Kidney epithelial cell (primary cell): ENCODE measurements at places on chromosomes 5 and 9.

DNA sequence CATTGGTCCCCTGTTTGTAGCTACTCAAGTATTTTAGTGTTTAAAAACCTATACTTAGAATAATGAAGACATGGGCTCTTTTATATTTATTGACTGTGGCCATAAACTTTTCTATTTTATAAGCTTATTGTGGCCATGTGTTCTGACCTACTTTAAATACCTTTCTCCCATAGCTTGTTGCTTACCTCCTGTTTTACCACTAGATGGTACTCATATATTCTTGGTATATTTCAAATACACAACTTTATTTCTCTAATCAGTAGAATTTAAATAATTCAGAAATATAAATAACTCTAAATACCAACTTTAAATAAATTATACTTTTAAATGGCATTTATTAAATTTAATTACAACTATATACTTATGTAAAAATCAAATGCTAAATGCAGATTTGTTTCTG, 498.0 kb downstream of the PRDM9 start:
- no peak for DNase-seq

DNA sequence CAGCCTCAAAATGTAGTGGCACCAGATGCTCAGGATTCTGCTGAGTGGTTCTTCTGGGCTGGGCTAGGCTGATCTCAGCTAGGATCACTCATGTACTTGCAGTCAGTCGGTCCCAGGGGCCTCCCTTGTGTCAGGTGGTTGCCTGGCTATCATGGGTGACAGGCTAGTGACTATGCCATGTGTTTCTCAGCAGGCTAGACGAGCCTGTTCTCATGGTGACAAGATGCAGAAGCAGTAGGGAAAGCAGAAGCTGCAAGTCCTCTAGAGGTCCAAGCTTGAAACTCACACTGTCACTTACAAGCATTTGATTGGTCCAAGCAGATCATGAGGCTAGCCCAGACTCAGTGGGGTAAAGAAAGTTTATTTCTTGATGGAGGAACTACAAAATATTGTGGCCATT, 15.2 kb upstream of the KCNMB1 start:
- DNase-seq: no peak

- no peak for DNase-seq
Observed at GRCh38 chr9:35920051-35920620, 10.8 kb downstream of the SPAAR start.

- DNase-seq: no peak
Observed at GRCh38 chr9:133509179-133510083, 15.3 kb downstream of the MYMK start.

DNA sequence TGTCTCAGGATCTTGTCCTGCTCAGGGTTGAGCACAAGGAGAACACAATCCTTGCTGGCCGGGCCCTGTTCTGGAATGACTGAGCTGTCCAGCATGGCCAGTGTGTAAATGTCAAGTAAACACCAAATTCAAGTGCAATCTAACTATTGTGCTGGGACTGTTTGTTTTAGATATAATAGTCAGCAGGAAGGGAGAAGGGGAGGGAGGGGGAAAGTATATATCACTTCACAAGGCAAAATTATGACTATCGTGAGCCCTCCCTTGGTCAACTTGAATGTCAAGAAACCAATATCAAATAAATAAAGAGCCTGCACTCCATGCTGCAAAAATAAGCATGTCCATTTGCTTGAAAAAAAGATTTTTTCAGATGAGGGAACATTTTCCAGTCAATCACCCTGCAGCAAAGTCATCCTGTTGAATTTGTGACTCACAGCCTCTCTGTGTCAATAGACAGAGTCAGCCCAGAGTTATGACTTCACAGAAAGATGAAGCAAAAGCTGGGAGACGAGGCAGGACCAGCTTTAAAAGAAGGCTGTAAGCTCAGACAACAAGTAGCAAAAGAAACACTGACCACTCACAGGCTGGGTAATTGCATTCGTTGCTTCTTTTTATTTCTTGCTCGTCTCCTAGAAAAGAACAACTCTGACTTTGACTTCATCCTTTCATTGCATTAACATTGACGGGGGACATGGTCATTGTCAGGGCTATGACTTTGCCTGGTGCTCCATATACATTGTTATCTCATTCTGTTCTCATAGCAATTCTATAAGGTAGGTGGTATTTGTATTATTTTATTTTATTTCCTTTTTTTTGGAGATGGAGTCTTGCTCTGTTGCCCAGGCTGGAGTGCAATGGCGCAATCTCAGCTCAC, 15.3 kb upstream of the KLF4 start:
- DNase-seq: peak; percentile 69

DNA sequence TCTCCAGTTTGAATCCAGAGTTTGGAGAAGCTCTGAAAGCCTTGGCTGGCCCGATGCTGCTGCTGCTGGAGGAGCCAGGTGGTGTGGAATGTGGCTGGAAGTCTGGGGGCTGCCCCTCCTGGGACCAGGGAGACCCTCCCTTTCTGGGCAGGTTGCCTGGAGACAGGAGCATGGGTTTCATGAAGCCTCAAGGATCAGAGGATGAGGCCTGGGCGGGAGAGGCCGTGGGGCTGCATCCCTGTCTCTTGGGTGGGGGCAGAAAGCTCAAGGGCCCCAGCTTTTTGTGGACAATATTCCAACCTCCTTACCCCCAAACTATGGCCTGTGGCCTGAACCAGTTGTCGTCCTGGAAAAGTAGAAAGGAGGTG, 10.1 kb downstream of the FGF18 start:
- no peak for DNase-seq
